ENCODE measurements at places on chromosomes 16 and 17. TPM values are rescaled to one million over a fixed set of nuclear protein-coding genes. Genes with fewer than 3 reads are reported as not detected.

Gene HOXB9
- total RNA-seq, result 35.9 TPM

Gene KRT36
- total RNA-seq, result 0.27 TPM

GRCh38 chr17:17613708-17614114 lies 22.2 kb upstream of the PEMT start:
- DNase-seq, result peak; percentile 52

GRCh38 chr17:43791589-43791988 lies 11.4 kb downstream of the CFAP97D1 start:
- no peak for DNase-seq

All from left colon (tissue), 2 donors.